ENCODE measurements at places on chromosomes 1 and 21. TPM values are rescaled to one million over a fixed set of nuclear protein-coding genes. Genes with fewer than 3 reads are reported as not detected.
A peak's percentile ranks its signal among the peaks of the same experiment; 100 is the strongest.

GJB3 gene
- polyA plus RNA-seq = not detected

FAM177B gene
- 0.38 TPM for polyA plus RNA-seq

TSPEAR gene
- polyA plus RNA-seq = 4.7 TPM

CCDC17 gene
- 7.4 TPM for polyA plus RNA-seq

DNA sequence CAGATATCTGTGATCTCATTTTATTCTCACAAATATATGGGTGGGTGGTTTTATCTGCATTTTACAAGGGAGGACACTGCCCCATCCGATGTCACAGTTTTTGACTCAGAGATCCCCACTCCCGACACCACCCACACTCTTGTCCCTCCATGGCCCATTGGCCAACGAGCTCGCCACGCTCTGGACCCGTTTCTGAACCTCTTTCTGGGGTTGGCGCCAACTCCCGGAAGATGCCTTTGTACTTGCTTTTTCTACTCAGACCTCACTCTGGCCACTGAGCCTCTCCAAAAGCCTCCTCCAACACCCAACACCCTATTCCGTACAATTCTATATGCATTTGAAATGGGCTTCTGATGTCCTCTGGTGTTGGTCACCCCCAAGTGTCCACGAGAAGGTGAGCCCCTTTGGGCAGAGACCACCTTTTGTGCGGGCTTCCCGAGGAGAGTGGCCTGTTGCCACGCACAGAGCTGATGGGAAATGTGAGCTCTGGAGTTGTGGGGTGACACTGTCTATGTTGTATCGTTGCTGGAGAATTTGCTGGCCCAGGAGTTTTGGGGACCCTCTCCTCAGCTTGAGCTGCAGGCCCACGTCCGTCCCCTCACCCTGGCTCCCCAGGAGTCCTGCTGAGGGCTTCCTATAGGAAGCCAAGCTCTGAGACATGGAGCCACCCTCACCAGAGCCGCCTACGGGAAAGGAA, 366.9 kb upstream of the VAMP3 start:
- no peak overlapping the region for H3K27ac ChIP-seq
- H3K4me3 ChIP-seq = no peak overlapping the region
- no peaks in the 10 kb centered on the region for H3K4me1 ChIP-seq
- no peaks in the 10 kb centered on the region for H3K27me3 ChIP-seq

- H3K36me3 ChIP-seq = no peaks in the 10 kb centered on the region
- no peak for DNase-seq
- peaks cover 41% of the 10 kb centered on the region for H3K27me3 ChIP-seq
- H3K27ac ChIP-seq = no peak overlapping the region
Measured at GRCh38 chr1:78493451-78493850, 2.7 kb downstream of the PTGFR start.

DNA sequence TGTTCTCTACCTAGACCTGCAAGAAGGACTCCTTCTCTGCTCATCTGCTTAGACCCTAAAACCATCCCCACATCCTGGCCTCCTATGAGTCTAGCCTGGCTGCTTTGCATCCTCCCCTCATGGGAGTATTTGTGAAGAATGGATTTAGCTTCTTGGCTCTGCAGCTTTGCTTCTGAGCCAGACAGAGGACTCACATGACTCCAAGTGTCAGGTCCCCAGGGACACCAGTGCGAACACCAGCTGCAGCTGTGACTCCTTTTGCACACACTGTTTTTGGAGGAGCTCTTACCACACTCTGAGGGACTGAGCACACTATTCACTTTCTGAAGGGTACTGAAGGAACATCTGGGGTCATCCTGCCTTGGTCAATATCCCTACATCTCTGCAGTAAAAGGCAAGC, 131.8 kb upstream of the SGIP1 start:
- no peaks in the 10 kb centered on the region for H3K36me3 ChIP-seq
- H3K4me1 ChIP-seq = peaks cover 14% of the 10 kb centered on the region
- H3K27me3 ChIP-seq = no peaks in the 10 kb centered on the region
- no peak overlapping the region for H3K4me3 ChIP-seq

GRCh38 chr1:171141688-171142415, 43.2 kb upstream of the FMO2 start:
- no peak overlapping the region for H3K4me3 ChIP-seq
- no peak for DNase-seq
- no peaks in the 10 kb centered on the region for H3K27me3 ChIP-seq

DNA sequence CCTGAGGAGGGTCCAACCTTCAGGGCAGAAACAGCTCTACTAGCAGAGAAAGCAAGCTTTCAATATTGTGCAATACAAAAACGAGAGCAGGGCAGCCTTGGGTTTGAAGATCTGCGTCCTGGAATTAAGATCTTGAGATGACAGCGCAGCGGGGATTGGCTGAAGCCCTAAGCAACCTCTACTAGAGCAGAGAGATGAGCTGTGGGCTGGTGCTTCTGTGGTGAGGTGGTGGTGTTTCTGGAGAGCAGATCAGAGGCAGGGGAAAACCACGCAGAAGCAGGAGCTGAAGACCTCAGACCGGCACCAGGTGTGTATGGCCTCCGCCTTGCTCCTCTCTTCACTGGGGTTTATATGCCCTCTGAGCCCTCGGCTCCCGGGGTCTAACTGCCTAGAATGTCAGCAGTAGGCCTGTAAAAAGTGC, 12.5 kb downstream of the TRAF3IP3 start:
- H3K36me3 ChIP-seq = no peaks in the 10 kb centered on the region
- no peak for DNase-seq
- no peak overlapping the region for H3K27ac ChIP-seq
- H3K4me3 ChIP-seq = no peak overlapping the region
- H3K27me3 ChIP-seq = no peaks in the 10 kb centered on the region

GRCh38 chr1:39827201-39827600, 38.5 kb upstream of the BMP8B start:
- no peaks in the 10 kb centered on the region for H3K36me3 ChIP-seq
- no peak overlapping the region for H3K4me3 ChIP-seq
- no peak overlapping the region for H3K27ac ChIP-seq
- DNase-seq = no peak
- H3K27me3 ChIP-seq = no peaks in the 10 kb centered on the region

DNA sequence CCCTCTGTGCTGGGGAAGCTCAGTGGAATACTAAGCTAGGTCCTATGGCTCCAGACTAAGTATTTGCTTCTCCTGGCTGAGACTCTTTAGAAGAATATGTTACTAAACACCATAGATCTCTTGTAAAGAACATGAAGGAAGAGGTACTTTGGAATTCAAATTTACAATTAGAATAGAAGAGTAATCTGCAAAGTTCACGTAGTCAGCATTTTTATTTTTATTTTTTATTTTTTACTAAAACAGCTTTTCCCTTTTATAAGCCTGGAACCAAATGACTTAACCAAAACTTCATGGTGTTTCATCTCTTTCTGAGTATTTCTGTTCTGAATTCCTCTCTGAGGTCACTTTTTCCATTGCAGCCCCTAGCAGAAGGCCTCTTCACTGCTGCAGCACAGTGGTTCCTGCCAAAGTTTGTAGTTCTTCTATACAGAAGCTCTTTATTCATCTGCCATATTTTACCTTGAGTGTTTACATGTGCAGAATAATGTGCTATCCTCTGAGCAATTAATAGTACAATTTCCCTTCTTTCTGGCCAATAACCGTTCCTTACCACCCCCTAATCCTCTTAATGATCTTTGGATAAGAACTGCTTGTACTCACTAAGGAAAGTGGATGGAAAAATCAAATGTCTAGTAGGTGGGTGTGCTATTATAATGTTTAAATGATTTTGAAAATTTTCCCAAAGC, 27.2 kb downstream of the TSEN15 start:
- H3K4me1 ChIP-seq = no peaks in the 10 kb centered on the region
- peak; percentile 57 for DNase-seq
- peak overlapping the region; percentile 27 for H3K27ac ChIP-seq
- H3K36me3 ChIP-seq = no peaks in the 10 kb centered on the region
- H3K4me3 ChIP-seq = no peak overlapping the region

- no peak for DNase-seq
- H3K4me3 ChIP-seq = no peak overlapping the region
- no peak overlapping the region for H3K27ac ChIP-seq
- H3K4me1 ChIP-seq = no peaks in the 10 kb centered on the region
- no peaks in the 10 kb centered on the region for H3K36me3 ChIP-seq
Measured at GRCh38 chr1:165381745-165382505, 25.4 kb upstream of the LMX1A start.

DNA sequence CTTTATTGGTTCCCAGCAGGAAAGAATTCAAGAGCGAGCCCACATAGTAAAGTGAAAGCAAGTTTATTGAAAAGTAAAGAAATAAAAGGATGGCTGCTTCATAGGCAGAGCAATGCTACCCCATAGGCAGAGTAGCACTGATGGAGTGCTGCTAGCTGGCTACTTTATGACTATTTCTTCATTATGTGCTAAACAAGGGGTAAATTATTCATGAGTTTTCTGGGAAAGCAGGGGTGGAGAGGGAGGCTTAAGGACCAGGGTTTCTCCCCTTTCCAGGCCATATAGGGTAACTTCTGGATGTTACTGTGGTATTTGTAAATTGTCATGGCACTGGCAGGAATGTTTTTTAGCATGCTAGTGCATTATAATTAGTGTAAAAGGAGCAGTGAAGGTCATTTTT, 1271.4 kb downstream of the KCNT2 start:
- DNase-seq = no peak
- H3K27me3 ChIP-seq = no peaks in the 10 kb centered on the region
- no peaks in the 10 kb centered on the region for H3K4me1 ChIP-seq
- no peaks in the 10 kb centered on the region for H3K36me3 ChIP-seq
- H3K4me3 ChIP-seq = no peak overlapping the region
- no peak overlapping the region for H3K27ac ChIP-seq

DNA sequence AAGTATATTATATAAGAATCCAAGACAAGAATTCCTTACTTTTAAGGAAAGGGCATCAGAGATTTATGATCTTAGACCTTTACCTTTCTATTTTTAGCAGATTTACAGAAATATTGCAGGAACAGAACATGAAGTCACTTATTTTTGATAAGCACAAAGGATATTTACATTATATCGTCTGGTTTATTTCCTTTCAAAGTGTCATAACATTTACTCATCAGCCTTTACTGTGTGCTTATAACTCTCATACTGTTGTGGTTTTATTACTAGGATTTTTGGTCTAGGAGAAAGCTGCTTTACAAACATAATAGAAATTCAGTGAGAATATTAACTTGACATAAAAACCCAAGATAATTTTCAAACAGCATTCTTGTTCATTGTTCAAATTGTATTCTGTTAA, 47.6 kb downstream of the APP start:
- no peak for DNase-seq
- no peaks in the 10 kb centered on the region for H3K27me3 ChIP-seq
- H3K27ac ChIP-seq = no peak overlapping the region
- H3K4me3 ChIP-seq = no peak overlapping the region
- peaks cover 7% of the 10 kb centered on the region for H3K4me1 ChIP-seq

DNA sequence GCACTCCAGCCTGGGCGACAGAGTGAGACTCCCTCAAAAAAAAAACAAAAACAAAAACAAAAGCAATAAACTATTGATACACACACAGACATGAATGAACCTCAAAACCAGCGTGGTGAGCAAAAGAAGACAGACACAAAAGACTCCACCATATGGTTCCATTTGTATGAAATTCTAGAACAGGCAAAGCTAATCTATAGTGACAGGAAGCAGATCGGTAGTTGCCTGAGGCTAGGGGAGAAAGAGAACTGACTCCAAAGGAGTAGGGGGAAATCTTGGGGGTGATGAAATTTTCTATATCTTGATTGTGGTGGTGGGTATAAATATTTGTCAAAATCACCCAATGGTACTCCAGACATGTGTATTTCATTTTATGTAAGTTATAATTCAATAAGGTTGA, 20.9 kb downstream of the LACTBL1 start:
- no peak overlapping the region for H3K4me3 ChIP-seq
- H3K4me1 ChIP-seq = no peaks in the 10 kb centered on the region
- DNase-seq = no peak

- DNase-seq = no peak
- H3K4me1 ChIP-seq = no peaks in the 10 kb centered on the region
- H3K36me3 ChIP-seq = no peaks in the 10 kb centered on the region
- no peaks in the 10 kb centered on the region for H3K27me3 ChIP-seq
- no peak overlapping the region for H3K4me3 ChIP-seq
Measured at GRCh38 chr1:209513226-209513625, 70.3 kb upstream of the CAMK1G start.

DNA sequence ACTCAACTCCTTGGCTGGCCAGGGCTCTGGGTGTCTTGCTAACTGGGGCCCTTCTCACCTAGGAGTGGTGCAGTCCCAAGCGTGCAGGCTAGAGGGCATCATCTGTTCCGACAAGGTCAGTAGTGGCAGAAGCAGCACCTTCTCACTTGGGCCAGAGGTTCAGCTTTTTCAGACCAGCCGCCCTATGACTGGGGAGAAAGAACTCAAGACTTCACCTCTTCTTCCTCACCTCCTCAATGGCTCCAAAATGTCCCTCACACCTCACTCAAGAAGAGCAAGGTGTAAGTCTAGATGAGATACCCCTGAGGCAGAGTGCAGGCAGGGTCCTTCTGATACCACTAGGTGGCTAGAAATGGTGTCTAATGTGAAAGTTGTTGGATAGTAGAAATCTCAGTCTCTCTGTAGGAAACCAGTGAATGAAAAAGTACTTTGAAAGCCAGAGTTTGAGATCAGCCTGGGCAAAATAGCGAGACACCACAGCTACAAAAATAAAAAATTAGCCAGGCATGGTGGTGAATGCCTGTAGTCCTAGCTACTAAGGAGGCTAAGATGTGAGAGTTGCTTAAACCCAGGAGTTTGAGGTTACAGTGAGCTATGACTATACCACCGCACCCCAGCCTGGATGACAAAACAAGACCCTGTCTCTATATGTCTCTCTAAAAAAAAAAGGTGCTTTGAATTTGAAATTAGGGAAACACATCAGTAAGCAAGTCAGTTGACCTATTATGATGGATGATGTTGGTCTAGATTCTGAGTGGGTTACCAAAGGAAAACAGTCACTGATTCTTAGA, 8.6 kb upstream of the IL20 start:
- no peak for DNase-seq
- peaks cover 3% of the 10 kb centered on the region for H3K27me3 ChIP-seq
- peaks cover 3% of the 10 kb centered on the region for H3K4me1 ChIP-seq
- no peaks in the 10 kb centered on the region for H3K36me3 ChIP-seq

DNA sequence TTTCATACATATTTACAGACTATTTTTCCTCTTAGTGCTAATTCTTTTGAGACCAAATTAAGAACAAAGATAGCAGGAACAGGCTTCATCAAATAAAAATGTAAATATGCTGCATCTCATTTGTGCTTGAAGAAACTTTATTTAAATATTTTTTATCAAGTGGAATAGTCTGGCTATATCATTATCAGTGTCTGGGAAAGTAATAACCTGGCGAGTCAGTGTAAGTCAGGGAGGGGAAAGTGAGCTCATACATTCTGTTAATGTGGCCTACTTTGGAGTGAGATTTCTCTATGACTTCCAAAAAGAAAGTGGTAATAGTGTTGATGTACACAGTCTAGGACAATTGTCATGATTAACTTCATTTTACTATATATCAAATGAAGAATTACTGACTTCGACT, 1045.1 kb downstream of the ADGRL2 start:
- no peaks in the 10 kb centered on the region for H3K4me1 ChIP-seq
- H3K27ac ChIP-seq = no peak overlapping the region
- no peak overlapping the region for H3K4me3 ChIP-seq
- DNase-seq = no peak
- no peaks in the 10 kb centered on the region for H3K27me3 ChIP-seq
